Activated B cell treated with CpG ODN at 0.5 μM for 24 hours (primary cell): ENCODE measurements at places on chromosomes 16 and 17.

DNA sequence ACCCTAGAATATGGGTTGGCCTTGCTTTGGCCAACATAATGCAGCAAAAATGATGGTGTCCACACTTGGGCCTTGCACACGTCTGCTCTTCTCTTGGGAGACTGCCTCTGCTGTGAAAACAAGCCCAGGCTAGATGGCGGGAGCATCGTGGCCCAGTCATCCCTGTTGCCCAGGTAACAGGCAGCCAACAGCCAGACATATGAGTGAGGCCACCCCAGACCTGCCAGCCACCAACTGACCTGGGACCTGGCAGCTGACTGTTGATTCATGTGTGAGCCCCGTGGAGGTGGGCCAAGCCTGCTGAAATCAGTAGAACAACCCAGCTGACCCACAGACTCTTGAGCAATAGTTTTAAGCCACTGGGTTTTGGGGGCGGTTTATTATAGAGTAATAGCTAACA lies 39.4 kb upstream of the CDH3 start:
- no peak for DNase-seq

GRCh38 chr16:4574919-4575705 lies 19.0 kb downstream of the C16orf96 start:
- no peak for DNase-seq

- DNase-seq: no peak
Measured at GRCh38 chr17:70040336-70040735, 34.7 kb upstream of the KCNJ16 start.

- DNase-seq: no peak
Measured at GRCh38 chr16:56910112-56910511, 21.8 kb upstream of the HERPUD1 start.

DNA sequence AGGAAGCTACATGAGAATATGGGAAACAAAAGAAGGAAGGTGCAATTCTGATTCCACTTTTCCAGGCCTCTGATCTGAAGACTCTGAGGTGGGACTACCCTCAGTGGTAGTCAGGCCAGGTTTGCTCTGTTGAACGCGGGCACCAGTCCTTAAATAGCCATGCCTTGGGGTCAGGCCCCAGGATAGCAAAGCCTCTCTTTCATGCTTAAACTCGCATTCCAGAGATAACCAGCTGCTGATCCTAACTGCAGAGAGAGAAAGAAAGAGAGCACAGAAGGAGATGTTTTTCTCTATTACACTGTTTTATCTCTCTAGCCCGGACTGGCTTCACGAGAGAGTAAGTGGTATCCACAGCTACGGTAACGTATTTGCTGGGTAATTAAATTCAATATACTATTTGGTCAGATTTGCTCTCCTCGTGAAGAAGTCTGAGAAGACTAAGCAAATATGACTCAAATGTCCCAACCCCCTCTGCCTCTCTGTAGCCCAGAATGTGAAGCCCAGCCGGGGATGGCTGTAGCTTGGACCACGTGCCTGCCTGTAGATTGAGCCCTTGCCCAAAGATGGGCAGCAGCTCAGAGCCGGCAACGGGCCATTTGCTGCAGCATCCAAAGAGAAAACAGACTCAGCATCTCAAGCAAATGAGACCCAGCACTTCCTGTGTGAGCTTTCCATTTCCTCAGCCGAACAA lies 122.2 kb downstream of the SMG6 start:
- DNase-seq: no peak

DNA sequence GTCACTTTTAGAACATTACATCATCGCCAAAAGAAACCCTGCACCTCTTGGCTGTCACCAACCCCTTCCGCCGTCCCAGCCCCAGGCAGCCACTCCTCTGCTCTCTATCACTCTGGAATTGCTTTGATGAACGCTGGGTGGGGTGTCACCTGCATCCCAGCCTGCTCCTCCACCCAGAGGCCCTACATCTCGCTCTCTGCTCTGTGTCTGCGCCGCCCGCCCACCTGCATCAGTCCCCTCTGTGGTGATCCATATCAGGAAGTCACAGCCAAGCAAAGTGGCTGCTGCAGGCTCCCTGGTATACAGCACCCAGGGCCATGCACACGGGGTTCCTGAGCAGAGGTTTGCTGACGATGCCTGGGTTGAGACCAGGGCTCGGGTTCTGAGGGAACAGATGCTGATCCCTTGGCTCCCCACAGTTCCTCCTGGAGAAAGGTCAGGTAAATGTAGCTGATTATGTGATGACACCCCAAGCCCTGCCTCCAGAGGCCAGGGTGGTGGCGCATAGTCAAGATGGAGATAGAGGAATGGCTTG lies 30.8 kb downstream of the MPRIP start:
- DNase-seq: no peak

DNA sequence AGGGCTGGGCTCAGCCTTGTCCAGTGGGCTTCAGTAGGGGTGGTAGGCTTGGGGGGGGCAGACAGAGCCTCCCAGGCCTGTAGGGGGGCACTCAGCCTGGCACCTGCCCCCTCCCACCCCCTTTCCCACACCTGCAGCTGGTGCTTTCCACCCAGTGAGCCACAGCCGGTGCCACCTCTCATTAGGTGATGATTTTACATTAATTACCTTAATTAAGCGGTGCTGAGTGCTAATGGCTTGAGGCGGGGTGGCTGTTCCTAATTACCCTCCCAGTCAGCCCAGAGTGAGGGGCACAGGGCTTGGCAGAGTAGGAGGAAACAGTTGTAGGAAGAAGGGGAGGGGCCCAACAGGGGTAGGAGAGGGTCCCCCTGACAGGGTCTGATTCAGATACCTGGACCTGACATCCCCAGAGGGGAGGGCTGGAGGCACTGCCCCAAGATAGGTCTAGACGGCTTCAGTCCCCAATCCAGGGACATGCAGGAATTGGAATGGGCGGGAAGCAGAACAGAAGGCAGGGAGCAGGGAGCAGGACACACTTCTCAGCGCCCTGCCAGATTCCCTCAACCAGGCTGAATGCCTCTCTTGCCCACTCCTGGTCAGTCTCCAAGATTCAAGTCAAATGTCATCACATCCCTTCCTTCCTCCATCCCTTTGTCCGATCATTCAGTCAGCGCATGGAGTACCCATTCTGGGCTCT lies 26.5 kb upstream of the PHF12 start:
- no peak for DNase-seq

GRCh38 chr16:50248845-50249244 lies 17.5 kb upstream of the ADCY7 start:
- no peak for DNase-seq

- peak; percentile 50 for DNase-seq
Measured at GRCh38 chr16:88454523-88454947, 1.5 kb downstream of the ZFPM1 start.

GRCh38 chr17:30360086-30360808 lies 18.5 kb upstream of the CPD start:
- no peak for DNase-seq

DNA sequence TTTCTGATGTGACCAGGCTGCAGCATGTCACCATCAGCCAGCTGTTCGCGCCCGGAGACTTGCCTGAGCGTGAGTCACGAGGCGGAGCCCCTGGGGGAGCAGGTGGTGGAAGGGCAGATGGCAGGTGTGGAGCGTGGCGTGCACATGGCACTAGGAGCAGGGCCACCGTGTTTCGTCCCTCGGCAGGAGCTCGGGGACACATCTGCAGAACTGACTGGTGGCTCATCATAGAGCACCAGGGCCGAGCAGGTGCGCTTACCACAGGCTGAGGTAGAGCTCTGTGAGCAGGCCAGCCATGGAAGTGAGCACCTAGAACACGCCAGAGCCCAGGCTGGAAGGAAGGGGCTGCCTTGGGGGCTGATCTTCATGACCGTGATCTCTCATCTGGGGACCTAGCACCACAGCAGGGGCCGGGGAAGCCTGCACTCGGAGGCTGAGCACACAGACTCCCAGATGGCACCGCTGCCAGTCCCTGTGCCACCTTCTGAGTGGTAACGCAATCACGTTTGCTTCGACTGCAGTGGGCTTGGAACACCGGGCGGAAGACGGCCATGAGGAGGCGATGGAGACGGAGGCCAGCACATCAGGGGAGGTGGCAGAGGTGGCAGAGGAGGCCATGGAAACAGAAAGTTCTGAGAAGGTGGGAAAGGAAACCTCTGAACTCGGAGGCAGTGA lies 61.8 kb upstream of the ENDOV start:
- no peak for DNase-seq
